ENCODE measurements at places on chromosomes 2 and 18. TPM values are rescaled to one million over a fixed set of nuclear protein-coding genes. Genes with fewer than 3 reads are reported as not detected.

Gene IL1RN
- polyA plus RNA-seq = 0.39 TPM

Gene IL1RL1
- polyA plus RNA-seq = 0.46 TPM

Gene IGFBP2
- polyA plus RNA-seq = 242 TPM

Gene MYO7B
- polyA plus RNA-seq = 254 TPM

Gene SP140
- 2.2 TPM for polyA plus RNA-seq

Gene PLGLB1
- 8.2 TPM for polyA plus RNA-seq

Gene SCLY
- polyA plus RNA-seq = 21.5 TPM

Gene ANKRD53
- 2.3 TPM for polyA plus RNA-seq

Gene UGT1A9
- not detected for polyA plus RNA-seq

Gene ALPP
- 0.06 TPM for polyA plus RNA-seq

Gene ALKAL2
- polyA plus RNA-seq = 4.4 TPM

Gene DES
- polyA plus RNA-seq = 429 TPM

Gene FBLN7
- 1.7 TPM for polyA plus RNA-seq

Gene EVX2
- polyA plus RNA-seq = not detected

Gene DOCK10
- polyA plus RNA-seq = 9.3 TPM

Gene ESPNL
- polyA plus RNA-seq = 1.5 TPM

Gene KYNU
- 3.1 TPM for polyA plus RNA-seq

Gene TTR
- 761 TPM for polyA plus RNA-seq

Gene CXCR1
- polyA plus RNA-seq = 0.01 TPM

Gene TOGARAM2
- 2.1 TPM for polyA plus RNA-seq

Gene HOXD9
- 0.88 TPM for polyA plus RNA-seq

Gene SKA1
- 4.3 TPM for polyA plus RNA-seq

Gene PLEKHA3
- 12.9 TPM for polyA plus RNA-seq

Gene LRP2
- polyA plus RNA-seq = 4.4 TPM

Gene CYP1B1
- 3.0 TPM for polyA plus RNA-seq

Gene ME2
- 50.2 TPM for polyA plus RNA-seq

Gene RAB10
- polyA plus RNA-seq = 79.7 TPM

Gene HAAO
- polyA plus RNA-seq = 47.9 TPM

Gene RGPD3
- 0.24 TPM for polyA plus RNA-seq

Gene ABCG5
- 35.8 TPM for polyA plus RNA-seq

Gene MAP3K19
- polyA plus RNA-seq = 0.01 TPM

Gene ALLC
- not detected for polyA plus RNA-seq

Gene KATNAL2
- 2.3 TPM for polyA plus RNA-seq

Gene GKN1
- not detected for polyA plus RNA-seq

Gene SERPINE2
- polyA plus RNA-seq = 72.4 TPM

Gene GDF7
- polyA plus RNA-seq = 0.13 TPM

Gene KCTD1
- 7.7 TPM for polyA plus RNA-seq

Gene CKAP2L
- polyA plus RNA-seq = 6.2 TPM

Gene TTLL4
- 31.7 TPM for polyA plus RNA-seq

Gene C2orf66
- 0.24 TPM for polyA plus RNA-seq

Gene SERPINB12
- not detected for polyA plus RNA-seq

Gene TUBB8B
- polyA plus RNA-seq = not detected

Gene ZNF24
- 48.7 TPM for polyA plus RNA-seq

Gene SETBP1
- polyA plus RNA-seq = 6.7 TPM

Gene IMMT
- polyA plus RNA-seq = 78.9 TPM

Gene CHRND
- 0.27 TPM for polyA plus RNA-seq

Gene FSHR
- not detected for polyA plus RNA-seq

Gene MYL12B
- 408 TPM for polyA plus RNA-seq

Gene FN1
- 216 TPM for polyA plus RNA-seq

Gene NEU2
- polyA plus RNA-seq = not detected

Gene GREB1L
- 1.8 TPM for polyA plus RNA-seq

Gene C2orf78
- not detected for polyA plus RNA-seq

Gene COLEC11
- polyA plus RNA-seq = 1.5 TPM

Gene ABCG8
- 24.3 TPM for polyA plus RNA-seq

Gene SEC11C
- polyA plus RNA-seq = 114 TPM

Gene TEKT4
- not detected for polyA plus RNA-seq

Gene COL6A3
- polyA plus RNA-seq = 127 TPM

Gene MARCO
- 0.18 TPM for polyA plus RNA-seq
